NCI-H1105 (cell line): ENCODE measurements at places on chromosomes 6 and 20.

DNA sequence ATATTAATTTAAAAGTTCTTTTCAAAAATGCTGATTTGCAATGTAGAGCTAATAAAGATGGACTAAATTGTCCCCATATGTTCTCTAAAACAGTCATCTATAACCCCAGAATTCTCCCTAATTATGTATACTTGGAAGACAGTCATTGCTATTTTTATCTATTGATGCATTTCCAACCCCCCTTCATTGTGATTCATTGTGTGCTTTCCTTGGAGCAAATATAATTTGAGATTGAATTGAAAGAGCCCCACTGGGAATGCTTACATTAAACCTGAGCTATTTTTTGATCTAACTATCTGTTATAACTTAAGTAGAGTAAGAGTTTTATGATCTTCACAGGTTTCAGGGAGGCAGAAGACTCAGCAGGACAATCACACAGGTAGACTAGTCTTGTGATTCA, 73.7 kb upstream of the PTCHD4 start:
- no peak for DNase-seq

DNA sequence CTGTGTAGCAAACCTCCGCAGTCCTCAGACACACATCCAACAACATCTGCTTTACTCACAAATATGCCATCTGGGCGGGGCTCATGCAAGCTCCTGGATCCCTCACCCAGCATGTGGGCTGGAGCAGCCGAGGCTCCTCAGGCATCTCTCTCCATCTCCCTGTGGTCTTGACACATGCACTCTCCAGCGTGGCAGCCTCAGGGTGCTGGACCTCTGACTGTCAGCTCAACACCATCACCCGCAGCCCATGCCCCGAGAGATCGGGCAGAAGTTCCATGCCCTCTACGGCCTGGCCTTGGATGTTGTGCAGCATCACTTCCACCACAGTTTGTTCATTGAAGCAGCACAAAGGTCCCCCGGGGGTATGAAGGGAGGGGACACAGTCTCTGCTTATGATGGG, 32.6 kb upstream of the CD93 start:
- no peak for DNase-seq

DNA sequence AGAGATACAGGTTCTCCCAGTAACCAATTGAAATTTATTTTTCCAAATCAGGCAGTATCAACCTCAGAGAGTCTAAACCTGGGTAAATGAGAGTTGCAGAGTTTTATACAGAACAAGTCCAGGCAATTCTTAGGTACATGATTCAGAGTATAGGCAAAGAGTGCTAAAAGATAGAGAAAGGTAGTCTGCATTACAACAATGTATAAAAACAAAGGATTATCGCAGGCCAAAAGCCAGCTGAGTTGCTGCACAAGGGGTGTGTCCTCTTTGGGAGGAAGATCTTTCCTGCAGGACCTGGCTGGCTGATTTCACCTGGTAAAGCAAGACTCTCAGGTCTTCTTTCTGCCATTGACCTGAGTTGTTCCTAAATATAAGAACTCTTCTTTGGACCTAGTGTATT, 48.9 kb upstream of the ECHDC1 start:
- DNase-seq = no peak

GRCh38 chr6:29887330-29887818, 55.0 kb upstream of the HLA-A start:
- DNase-seq = no peak

- no peak for DNase-seq
Observed at GRCh38 chr20:40322941-40323340, 366.1 kb downstream of the MAFB start.

GRCh38 chr6:44665683-44666082, 278.2 kb downstream of the CDC5L start:
- no peak for DNase-seq

DNA sequence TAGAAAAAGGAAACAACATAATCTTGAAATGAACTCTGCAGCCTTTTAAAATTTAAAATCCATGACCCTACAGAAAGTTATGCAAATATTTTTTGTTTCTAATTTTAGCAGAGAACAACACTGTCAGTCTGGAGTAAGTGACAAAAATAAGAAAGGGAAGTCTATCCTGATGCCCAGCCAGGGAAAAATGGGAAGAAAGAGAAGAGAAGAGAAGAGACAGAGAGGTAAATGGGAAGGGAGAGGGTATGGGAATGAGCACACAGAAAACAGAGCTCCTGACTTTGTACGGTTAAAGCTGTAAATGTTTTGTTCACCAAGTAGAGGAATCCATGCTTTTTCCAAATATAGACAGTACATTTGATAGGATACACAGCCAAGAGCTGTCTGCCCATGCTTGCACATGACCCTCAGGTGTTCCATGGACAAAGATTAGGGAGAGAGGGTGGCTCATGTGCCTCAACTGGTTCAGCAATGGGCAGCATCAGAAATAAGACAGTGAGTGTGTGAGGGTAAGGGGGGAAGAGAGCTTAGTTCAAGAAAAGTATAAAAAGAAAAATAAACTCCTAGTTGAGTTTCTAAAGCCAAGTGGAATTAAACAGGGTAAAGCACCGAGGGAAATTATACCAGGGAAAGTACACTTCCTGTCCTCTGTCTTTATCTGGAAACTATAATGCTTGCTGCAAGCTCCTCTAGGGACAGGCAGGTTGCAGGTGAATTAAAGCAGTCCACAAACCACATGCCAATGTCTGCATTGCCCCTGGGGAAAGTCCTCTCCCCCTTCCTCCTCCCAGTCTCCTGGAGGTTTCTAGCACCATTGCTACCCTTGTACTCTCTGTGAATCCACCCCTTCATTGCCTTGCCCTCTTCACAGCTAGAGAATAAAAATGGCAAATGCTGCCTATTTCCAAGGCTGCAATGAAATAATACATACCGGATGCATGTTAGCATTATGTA, 30.0 kb downstream of the MAP3K5 start:
- DNase-seq = no peak

GRCh38 chr20:62437927-62438326, 10.6 kb upstream of the RBBP8NL start:
- DNase-seq = peak; percentile 85
